Activated naive CD8-positive, alpha-beta T cell treated with anti-CD3 and anti-CD28 coated beads, Interleukin-2, amount 10 ng/mL, durations not matched to agents 7 days and 5 days (primary cell): ENCODE measurements at places on chromosomes 4 and X.

DNA sequence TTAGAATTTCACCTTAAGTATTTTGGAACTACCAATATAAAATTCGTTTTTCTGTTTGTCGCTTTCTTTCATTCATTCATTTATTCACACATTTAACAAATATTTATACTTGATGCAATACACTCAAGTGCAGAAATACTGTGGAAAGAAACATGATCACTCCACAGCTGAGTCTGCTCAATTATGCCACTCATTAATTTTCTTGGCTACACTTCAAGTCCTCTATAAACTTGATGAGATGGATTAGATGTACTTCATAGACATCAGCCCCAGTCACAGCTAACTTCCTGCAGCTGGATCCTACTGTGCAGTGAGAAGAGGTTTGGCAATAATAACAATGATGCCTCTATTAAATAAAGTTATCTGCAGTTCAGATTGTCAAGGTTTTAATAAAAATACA is 208.1 kb downstream of the PDGFC start:
- DNase-seq, result no peak

DNA sequence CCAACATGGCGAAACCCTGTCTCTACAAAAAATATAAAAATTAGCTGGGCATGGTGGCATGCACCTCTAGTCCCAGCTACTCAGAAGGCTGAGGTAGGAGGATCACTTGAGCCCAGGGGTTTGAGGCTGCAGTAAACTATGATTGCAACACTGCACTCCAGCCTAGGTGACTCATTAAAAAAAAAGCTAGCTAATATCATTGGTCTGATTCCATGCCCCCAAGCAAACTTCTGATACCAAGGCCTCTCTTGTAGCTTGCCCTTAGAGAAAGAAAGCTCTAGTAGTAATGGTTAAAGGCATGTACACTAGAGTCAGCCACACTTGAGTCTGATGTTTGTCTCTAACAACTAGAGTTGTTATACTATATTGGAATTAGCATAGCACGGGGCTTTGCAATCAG is 32.6 kb upstream of the PHF8 start:
- DNase-seq, result no peak

- DNase-seq, result peak; percentile 28
Measured at GRCh38 chr4:1245481-1246051, 3.4 kb downstream of the CTBP1 start.

DNA sequence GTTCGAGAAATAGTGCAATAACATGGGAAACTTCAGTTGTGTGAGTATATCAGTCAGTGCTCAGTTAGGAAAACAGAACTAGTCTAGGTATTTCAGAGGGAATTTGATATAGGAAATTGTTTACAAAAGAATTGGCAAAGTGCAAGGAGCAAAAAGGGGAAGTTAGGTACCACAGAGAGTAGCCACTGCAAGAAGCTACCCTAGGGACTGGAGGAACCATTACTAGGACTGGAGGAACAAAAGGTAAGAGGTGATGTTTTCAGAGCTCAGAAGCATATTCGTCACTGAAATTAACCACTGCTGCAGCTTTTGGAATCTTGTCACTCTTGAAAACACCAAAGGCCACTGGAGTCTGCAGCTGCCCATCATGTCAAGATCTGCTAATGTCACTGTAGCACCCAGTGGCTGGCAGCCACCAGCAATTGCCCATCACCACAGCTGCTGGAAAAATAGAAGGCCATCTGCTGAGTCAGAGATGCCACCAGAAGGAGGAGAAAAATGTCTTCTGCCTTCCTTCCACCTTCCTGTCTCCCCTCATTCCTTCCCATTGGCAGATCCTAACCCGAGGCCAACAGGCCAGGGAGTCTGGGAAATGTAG is 160.6 kb upstream of the RPS6KA3 start:
- DNase-seq, result no peak

DNA sequence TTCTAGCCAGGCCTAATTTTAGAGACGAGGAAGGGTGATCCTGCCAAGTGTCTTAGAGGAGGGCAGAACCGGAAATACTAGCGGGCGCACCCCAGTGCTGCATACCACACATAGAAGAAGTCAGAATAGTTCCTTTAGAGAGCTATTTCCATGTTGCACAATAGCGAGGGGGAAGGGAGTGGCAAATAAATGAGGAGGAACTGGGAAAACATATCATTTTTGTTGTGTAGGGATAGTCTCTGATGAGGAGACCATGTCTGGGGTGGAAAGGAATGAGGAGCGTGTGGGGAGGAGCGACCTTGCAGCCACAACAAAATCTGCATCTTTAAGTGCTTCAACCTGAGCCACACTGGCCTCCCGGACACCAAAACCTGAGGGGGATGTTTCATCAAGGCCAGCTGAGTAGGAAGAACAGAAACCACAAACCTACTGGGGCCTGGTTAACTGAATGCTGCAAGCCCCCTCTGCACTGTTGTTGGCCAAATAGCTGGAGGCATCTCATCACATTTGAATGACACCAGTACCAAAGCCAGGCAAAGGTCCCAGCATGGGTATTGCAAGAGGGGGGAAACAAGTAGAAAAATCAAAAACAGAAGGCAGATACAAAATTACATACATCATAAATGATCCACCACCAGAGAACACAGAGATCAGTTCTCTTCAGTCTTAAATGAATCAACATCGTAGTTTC is 26.7 kb upstream of the C1QTNF7 start:
- peak; percentile 31 for DNase-seq

GRCh38 chrX:30892591-30892990 is 3.5 kb upstream of the TAB3 start:
- DNase-seq, result no peak

DNA sequence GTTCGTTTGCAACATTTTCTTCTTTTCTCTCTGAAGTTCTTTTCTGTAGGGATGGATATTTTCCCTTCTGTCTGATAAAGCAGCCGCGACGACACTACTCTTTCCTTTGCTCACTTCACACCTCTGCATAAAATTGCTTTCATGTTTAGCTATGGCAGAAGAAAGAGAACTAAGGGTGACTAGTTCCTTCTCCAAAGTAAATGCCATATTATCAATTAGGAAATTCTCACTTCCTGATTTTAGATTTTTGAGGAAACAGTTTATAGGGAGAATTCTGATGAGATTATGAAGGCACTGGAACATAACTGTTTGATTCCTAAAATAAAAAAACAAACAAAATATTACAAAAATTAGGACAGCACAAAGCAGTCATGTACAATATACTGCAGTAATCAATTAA is 29.2 kb downstream of the FANCB start:
- no peak for DNase-seq

- no peak for DNase-seq
Measured at GRCh38 chr4:145732001-145732815, 52.3 kb downstream of the C4orf51 start.

DNA sequence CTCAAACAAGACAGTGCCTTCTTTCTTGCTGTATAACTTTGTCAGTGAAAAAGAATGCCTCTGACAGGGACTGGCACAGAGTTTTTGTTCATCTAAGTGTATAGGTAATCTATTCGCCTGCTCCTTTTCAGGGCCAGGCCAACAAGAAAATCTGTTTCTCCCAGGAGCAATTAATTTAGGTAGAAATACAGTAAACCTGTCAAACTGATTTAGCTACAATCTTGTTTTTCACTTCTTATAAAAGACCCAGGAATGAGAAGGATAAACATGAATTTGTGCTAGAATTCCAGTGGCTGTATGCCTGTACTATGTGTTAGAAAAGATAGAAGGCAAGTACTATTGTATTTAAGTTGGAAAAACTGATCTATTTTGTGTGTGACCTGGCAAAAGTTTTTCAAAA is 6.1 kb downstream of the TMA16 start:
- no peak for DNase-seq

GRCh38 chrX:110692866-110693265 is 102.8 kb downstream of the CHRDL1 start:
- no peak for DNase-seq

DNA sequence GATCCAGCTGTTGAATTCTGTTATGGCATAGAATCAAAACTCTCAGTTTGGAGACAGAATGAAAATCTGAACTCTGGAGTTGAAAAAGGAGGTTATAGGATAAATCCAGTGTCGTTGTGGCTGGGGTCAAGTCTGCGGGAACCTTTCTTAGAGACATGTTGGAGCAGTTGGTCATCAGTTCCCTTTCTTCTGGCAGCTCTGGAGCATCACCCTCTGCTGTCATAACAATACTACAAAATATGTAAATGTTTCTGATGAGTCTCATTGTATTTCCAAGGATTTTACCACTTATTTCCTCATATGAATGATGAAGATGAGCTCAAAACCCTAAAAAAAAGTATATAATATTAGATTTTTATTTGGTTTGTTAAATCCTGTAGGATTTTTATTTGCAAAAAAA is 7.5 kb downstream of the TLR10 start:
- DNase-seq, result no peak

DNA sequence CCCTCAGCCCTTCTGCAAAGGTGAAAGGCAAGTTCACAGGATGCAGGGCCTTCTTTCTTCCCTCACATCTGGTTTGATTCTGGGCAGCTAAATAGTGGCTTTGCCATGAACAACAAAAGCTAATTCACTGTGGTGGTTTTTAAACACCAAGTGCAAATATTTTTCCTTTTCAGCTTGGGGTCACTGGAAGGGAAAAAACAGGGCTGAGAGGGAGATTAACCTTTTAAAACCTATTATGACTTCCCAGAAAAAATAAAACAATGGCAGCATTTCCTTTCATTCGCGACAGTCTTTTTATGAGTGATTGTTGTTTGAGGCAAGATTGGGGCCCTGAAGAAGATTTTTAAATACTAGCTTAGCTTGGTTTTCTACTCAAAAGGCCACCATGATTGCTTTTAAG is 103.7 kb upstream of the SCML1 start:
- DNase-seq, result no peak

DNA sequence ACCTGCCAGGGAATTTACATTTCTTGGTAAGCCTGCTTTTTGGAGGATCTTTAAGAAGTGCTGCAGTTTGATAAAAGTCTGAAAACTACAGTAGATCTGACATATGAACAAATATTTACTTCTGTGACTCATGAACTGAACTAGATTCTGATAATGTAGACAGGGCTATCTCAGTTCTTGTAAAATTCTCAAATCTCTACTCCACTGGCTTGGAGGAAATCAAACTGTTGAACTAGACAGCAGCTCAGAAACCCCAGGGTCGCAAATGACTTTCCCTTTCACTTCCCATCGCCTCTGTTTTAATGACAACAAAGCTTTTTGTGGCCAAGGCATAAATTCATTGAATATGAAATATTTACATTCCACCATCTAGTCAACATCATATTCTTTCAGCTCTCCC is 15.4 kb upstream of the OCIAD1 start:
- no peak for DNase-seq

- no peak for DNase-seq
Measured at GRCh38 chrX:78796916-78797315, 49.4 kb downstream of the LPAR4 start.
